Dermis lymphatic vessel endothelial cell (primary cell): ENCODE measurements at places on chromosomes 4 and X. TPM values are rescaled to one million over a fixed set of nuclear protein-coding genes. Genes with fewer than 3 reads are reported as not detected.

The DCUN1D4 gene
- 35.0 and 36.1 TPM in 2 replicates for total RNA-seq

The FHL1 gene
- 68.2 and 99.0 TPM in 2 replicates for total RNA-seq

The SHROOM2 gene
- total RNA-seq, result 4.8 and 11.0 TPM in 2 replicates

The CYLC1 gene
- not detected in 2 replicates for total RNA-seq

The TBC1D9 gene
- 47.0 and 51.6 TPM in 2 replicates for total RNA-seq

The NDST3 gene
- total RNA-seq, result 2.1 and 6.0 TPM in 2 replicates

The PPEF2 gene
- not detected in 2 replicates for total RNA-seq
